ENCODE measurements at places on chromosomes 2 and 18.

DNA sequence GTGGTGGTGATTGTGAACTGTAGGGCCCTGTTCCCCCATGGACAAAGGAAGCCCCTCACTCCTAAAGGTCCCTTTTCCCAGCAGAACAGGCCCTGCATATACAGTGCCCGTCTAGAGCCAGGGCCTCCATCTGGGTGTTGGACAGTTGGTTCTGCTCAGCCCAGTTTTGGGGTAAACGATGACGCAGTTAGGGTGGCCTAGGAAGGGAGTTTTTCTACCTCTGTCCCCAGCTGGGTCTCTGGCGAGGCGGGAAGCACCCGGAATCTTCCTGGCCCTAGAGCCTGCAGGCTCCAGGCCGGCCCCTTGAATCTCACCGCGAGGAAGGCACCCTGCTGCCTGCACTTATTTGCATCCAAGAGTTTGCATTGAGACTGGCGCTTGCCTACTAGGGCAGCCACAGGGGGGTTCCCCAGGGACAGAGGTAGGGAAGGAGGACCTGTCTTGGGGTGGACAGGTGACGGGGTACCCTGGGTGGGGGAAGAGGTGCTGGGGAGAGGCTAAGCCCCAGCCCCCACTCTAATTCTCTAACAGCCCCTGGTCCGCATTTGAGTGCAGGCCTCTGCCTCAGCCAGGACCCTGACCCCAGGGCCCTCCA lies 529 bp upstream of the MTA3 start:
- DNase-seq: peak; percentile 20

DNA sequence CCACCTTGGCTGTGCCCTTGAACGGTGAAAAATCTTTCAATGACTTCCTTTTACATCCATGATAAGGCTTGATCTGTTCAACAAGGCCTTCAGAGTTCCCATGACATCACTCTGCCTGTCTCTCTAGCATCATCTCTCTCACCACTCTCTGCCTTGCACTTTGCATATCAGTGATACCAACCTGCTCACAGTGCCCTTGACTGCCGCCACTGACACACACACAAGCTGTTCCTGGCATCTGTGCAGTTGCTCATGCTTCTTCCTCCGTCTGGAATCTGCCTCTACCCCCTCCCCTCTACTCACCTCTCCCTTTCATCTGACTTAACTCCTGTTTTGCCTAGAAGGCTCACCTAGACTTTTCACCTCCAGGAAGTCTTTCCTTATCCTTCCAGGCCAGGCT lies 79.1 kb upstream of the SEC11C start:
- DNase-seq: no peak

DNA sequence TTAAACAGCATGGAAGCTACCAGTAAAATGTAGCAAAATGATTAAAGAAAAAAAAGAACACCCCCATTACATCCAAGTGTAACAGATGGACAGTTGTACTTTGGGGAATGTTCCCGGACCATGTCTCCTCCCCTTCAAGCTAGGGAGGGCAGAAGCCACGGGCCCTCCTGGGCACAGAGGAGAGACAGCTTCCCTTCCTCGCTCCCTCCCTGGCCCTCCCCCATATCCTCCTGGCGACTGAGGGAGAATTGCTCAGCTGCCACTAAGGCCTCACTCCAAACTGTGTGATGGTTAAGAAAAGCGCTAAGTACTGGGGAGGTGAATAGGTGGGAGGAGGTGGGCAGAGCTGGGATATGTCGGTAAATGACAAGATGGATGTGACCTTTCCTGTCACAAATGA lies 358.0 kb downstream of the HRH4 start:
- no peak for DNase-seq

- DNase-seq: no peak
Measured at GRCh38 chr18:65792456-65793074, 41.8 kb downstream of the CDH7 start.

- no peak for DNase-seq
Measured at GRCh38 chr2:161111531-161111930, 48.7 kb upstream of the TANK start.

GRCh38 chr2:10594011-10594410 lies 95.8 kb downstream of the NOL10 start:
- DNase-seq: no peak

DNA sequence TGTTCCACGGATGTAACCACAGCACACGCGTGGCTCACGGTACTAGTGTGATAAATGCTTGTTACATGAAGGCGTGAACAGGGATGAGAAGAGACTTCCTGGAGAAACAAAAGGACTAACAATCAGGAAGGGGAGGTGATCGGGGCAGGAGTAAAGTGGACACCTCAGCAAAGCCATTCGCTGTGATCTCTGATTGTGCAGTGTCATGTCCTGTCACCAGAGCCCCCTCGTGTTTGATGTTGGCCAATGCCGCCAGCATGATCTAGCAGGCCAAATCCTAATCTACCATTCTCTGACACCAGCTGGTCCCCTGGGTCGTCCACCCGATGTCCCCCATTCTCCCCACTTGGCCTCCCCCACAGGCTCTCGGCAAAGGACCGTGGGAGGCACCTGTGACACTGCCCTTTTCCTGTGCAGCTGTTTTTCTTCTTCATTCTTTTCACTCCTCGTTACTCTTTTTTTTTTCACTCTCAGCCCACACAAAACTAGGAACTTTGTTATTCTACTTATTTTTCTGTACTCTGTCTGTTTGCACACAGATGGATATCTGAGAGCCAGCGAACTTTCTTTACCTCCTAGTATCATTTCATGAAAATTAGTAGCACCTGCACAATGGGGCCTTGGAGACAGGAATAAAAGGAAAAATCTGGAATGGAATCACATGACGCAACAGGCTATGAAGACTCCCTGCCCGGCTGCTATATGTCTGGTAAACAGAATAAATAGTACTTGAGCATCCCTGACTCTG lies 146.8 kb downstream of the TGIF1 start:
- DNase-seq: peak; percentile 0

DNA sequence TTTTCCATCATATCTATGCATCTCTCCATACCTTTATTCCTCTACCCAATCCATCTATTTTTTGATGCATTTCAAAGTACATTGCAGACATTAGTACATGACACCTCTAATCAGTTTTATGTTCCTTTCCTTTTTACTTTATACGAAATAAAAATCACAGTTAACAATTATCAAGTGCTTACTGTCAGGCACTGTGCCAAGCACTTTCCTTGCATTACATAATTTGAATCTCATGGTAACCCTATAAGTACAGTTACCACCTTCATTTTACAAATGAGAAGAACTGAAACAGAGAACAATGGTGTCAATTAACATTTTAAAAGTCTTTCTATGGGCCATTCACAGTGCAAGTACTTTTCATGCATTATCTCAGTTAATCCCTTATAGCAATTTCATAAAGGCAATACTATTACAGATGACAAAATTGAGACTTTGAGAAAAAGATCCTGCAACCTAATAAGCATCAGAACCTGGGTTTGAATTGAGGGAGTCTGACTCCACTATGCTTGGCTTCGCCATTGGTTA lies 544.4 kb upstream of the TNP1 start:
- no peak for DNase-seq

GRCh38 chr2:21620771-21621170 lies 497.0 kb downstream of the TDRD15 start:
- no peak for DNase-seq

Data from NCI-H1092 treated with DMSO at 0.1 percent for 48 hours (cell line).